Fibroblast of upper back skin (primary cell): ENCODE measurements at places on chromosomes 7 and 10.
A peak's percentile ranks its signal among the peaks of the same experiment; 100 is the strongest.

DNA sequence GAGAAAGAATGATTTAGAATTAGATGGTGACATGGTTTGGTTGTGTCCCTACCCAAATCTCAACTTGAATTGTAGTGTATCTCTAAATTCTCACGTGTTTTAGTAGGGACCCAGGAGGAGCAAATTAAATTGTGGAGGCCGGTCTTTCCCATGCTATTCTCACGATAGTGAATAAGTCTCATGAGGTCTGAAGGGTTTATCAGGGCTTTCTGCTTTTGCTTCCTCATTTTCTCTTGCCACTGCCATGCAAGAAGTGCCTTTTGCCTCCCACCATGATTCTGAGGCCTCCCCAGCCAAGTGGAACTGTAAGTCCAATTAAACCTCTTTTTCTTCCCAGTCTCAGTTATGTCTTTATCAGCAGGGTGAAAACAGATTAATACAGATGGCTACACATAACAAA lies 167.4 kb upstream of the SVIL start:
- no peak for DNase-seq

DNA sequence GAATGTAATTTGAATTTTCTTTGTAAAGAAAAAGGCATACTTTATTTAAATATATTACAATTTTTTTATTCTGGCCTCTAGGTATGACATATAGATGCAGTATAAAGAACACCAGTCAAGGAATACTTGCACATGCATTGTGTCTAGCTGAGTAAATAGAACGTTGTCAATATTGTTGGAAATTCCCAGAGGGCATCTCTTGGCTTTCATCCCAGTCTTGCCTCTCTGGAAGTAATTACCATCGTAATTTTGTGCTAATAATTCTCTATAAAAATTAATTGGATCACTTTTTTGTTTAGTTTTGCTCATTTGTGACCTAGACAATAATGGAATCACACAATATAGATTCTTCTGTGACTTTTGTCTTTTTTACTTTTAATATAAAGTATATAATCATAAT lies 1052.3 kb upstream of the CELF2 start:
- DNase-seq = no peak

DNA sequence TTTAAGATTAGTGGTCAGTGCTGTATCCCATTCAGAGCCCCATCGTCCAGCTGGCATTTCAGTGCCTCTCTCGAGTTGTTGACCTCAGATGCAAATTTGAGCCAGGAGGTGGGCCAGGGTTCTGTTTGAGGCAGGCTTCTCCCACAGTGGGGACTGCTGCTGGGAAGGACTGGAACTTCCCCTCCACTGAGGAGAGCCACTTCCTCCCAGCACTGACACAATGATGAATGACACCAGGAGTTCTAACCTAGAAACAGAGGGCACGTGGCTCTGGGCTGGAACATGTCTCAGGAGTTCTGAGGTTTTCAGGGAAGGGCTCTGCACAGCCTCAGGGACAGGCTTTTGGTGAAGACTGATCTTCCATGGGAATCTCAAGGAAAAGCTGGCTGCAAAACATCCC lies 18.3 kb upstream of the BTBD16 start:
- no peak for DNase-seq

DNA sequence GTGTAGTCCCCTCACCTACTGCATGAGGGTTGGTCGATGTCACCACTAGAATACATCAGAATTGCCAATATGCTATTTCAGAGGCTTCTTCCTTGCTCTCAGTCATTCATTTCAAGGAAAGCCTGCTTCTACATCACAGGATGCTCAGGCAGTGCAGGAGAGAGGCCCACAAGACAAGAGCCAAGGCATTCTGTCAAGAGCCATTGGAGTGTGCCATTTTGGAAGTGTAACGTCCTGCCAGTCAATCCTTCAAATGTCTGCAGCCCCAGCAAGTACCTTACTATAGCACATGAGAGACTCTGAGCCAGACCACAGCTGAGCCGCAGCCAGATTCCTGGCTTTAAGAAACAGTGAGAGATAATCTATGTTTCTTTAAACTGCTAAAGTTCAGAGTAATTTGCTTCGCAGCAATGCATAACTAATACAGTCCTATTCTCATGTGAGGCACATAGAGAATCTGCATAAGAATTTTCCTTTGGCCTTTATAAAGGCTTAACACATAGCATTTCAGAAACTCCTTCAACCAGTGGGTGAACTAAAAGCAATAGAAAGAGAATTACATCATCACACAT lies 166.5 kb upstream of the GNAI1 start:
- DNase-seq = peak; percentile 19

- DNase-seq = peak; percentile 89
These were observed 61.4 kb downstream of the BICC1 start for GRCh38 chr10:58574058-58574457.

DNA sequence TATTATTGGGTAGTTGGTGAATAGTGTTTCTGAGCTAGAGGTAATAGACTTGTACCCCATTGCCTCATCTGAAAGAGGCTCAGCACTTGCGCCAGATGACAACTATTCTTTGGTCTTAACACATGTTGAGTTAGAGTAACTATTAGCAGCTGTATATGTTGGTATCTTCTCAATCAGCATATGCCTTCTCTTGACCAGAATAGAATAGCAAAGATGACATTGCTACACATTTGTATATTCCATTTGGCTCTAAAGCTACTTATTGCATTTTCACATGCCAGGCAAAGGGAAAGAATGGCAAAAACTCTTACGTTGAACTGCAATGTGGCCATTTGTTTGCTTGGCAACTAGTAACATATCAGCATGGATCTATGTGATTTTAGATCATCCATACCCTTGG lies 173.8 kb upstream of the AGR3 start:
- DNase-seq = no peak

- DNase-seq = no peak
These were observed 62.8 kb downstream of the PPP1R3A start for GRCh38 chr7:113856010-113856409.

- DNase-seq = no peak
These were observed 33.9 kb upstream of the SEMA3A start for GRCh38 chr7:84228526-84228925.

GRCh38 chr10:13740461-13740860 lies 153.7 kb downstream of the PRPF18 start:
- DNase-seq = no peak

DNA sequence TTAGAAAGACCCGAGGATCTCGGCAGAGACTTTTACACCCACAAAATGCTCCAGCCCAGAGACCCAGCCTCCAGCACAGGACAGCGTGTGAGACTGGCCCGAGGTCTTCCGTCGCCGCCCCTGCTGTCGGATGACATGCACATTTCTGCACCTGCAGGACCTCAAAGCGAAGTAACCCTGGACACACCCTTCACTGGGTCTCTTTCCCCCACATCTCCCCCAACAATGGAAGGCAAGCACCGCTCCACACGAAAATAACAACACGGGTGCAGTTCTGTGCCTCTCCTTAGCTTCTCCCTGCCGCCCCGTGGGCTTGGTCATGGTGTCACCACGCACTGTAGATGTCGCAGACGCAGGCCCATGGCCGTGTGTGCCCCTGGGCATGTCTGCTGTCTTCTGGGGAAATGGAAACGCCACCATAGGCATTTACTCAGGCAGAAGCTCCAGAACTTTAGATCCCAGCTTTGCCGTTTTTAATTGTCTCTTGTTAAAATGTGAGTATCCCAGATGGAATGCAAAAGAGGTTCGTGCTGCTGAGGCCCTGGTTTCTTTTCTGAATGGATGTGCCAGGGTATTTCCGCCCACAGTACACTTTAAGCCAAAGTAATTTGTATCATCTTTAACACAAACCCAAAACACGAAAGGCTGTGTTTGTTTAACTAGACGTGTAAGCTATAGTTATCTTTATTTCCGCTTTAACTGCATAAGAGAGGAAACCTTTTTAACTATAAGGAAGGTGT lies 237.9 kb downstream of the MGMT start:
- peak; percentile 3 for DNase-seq

GRCh38 chr10:129502448-129502847 lies 35.4 kb downstream of the MGMT start:
- DNase-seq = no peak

DNA sequence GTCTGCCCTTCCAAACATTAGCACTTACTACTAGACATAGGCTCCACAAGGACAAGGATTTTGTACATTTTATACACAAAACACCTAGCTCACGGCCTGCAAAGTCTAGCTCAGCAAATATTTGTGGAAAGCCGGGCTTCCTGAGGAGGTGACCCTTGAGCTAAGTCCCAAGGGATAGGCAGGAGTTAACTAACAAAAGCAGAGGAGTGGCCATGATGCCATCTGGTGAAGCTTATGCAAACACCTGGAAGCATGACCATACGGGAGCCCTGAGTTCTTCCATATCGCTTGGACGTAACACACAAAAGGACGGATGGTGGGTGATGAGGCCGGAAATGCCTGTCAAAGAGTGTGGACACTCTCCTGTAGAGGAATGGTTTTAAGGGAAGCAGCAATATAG lies 25.9 kb upstream of the YAE1 start:
- no peak for DNase-seq

GRCh38 chr7:144404946-144405345 lies 1.5 kb upstream of the NOBOX start:
- no peak for DNase-seq

DNA sequence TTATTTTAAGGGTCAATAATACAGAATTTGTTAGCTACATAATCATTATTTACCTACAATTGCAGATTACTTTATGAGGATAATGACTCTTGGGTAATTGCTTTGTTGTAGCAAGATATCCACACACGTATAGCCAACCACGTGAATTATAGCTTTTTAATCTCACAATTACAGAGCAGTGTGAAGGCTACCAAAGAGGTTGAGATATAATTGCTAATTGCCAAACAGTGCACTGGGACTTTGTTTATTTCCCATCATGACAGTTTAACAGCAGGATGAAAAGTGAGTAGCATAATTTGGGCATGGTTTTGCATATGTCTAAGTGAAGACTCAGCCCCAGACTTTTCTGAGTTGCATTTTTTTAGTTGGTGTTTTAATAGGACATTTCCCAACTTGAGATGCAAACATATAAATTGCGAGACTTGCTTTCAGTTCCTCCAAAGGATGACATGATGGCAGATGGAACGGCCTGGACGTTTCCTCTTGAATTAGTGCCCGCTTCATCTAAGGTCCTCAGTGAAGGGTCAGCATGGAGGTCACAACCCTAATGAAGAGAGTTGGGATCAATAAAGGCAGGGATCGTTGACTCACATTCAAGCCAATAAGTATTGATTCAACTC lies 180.7 kb upstream of the GPR26 start:
- no peak for DNase-seq

DNA sequence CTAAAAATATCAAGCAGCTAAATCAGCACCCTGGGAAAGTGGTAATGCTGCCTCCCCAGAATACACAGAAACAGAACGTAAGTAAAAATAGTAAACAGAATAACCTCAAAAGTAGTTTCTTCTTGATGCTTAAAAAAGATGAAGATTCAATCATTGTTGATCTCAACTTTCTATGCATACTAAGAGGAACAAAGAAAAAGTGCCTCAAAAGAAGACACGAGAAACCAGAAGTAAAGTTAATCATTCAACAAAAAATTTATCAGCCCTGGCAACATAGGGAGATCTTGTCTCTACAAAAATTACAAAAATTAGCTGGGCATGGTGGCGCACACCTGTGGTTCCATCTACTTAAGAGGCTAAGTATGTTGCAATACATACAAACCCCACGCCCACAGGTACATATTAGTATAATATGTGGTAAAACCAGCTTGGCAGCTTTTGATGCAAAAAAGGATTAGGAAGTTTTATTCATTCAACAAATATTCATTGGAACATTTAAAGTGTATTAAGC lies 153.7 kb downstream of the NRBF2 start:
- no peak for DNase-seq

GRCh38 chr10:126798649-126799048 lies 106.6 kb upstream of the DOCK1 start:
- no peak for DNase-seq

DNA sequence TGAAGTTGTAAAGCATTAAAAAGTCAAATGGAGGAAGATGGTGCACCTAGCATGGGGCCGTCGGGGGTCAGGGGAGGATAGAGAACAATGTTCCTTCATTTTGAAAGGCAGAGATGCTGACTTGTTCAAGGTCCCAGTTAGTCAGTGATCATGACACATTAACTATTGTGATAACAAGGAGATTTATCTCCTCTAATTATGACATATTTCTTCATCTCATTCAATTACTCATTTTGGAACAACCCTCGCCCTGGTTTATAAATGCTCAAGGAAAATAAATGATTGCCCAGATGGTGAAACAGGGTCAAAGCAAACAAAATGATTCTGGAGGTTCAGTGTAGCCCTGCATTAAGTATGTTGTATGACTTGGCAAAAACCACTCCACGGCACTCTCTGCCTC lies 106.2 kb downstream of the ITIH5 start:
- no peak for DNase-seq

- no peak for DNase-seq
These were observed 31.6 kb downstream of the CHAT start for GRCh38 chr10:49645417-49645816.

GRCh38 chr10:62688971-62689700 lies 115.4 kb upstream of the ADO start:
- DNase-seq = no peak

DNA sequence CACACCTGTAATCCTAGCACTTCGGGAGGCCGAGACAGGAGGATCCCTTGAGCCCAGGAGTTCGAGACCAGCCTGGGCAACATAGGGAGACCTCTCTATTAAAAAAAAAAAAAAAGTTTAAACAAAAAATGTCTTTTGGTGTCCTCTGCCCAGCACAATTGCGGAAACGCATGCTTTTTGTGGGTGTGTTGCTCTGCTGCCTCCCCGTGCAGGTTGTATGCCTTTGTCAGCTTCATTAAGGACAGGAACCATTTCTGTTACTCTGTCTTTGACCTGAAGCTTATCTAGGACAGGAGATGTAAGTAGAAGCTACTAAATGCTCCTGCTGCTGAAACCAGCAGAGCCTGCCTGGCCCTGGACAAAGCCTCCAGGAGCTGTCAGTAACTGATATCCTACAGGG lies 21.3 kb upstream of the ANKRD2 start:
- DNase-seq = no peak

DNA sequence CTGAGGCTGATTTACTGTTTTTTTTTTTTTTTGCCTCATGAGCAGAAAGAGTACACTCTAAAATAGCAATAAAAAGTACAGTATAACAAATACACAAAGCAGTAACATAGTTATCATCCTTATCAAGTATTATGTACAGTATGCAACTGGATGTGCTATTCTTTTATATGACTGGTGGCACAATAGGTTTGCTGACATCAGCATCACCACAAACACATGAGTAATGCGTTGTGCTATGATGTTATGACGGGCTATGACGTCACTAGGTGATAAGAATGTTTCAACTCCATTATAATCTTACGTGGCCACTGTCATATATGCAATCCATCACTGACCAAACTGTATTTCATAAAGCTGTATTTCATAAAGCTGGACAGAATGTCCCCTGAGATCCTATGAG lies 189.2 kb upstream of the GLI3 start:
- DNase-seq = peak; percentile 29

GRCh38 chr7:38411404-38411803 lies 138.0 kb upstream of the TARP start:
- DNase-seq = no peak

- DNase-seq = no peak
These were observed 164.3 kb downstream of the ZMYND11 start for GRCh38 chr10:299512-299911.

DNA sequence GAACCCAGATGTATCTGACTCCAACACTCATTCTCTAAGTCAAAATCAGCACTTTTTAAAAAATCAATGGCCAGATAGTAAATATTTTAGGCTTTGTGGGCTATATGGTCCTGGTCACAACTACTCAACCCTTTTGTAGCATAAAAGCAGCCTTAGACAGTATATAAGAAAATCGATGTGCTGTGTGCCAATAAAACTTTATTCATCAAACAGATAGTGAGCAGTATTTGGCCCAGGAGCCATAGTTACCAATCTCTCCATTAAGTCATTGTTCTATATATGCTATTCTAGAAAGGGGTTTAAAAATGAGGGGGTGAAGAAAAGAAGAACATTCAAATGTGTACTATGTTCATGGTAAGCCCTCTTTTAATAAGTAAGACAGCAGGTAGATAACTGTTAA lies 18.5 kb upstream of the GPAM start:
- DNase-seq = no peak
